Activated naive CD8-positive, alpha-beta T cell treated with anti-CD3 and anti-CD28 coated beads, Interleukin-2, amount 50 U/mL, for 16 hours (primary cell): ENCODE measurements at places on chromosomes 12 and 14.

GRCh38 chr14:39339003-39339402 is 93.2 kb downstream of the FBXO33 start:
- DNase-seq = no peak

GRCh38 chr12:19945559-19946435 is 422.5 kb upstream of the PDE3A start:
- DNase-seq = no peak

DNA sequence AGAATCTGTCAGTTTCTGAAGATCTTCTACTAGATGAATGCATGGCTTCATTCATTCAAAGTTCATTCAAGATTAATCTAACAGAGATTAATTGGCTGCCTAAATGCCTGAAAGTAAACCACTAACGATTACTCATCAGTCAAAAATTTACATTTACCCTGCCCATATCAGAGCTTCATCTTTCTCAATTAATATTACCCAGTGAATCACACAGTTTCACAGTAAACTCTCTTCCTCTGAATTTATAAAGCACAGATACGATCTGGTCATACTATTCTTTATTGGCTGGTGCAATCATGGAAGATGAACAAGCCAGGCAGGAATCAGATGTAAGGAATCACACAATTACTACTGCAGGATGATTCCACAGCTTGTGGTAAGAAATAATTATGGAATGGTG is 377.7 kb downstream of the SLC16A7 start:
- no peak for DNase-seq

DNA sequence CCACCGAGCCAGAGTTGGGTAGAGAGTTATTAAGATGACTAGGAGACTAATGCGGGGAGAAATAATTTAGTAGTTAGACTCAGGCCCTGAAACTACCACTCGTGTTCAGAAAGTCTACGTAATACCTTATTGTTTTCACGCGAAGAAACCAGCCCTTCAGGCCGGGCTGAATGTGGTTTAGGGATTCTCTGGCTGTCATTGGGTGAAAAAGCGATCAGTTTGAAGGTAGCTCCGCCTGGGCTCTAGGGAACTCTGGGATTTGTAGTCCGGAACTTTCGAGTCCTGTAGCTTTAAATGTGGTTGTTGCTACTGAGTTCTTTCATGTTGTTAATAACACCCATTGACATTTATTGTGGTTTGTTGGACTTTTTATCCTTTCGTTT is 549 bp upstream of the WDR89 start:
- DNase-seq = peak; percentile 46

GRCh38 chr12:57131896-57132744 is 3.8 kb downstream of the LRP1 start:
- DNase-seq = no peak

DNA sequence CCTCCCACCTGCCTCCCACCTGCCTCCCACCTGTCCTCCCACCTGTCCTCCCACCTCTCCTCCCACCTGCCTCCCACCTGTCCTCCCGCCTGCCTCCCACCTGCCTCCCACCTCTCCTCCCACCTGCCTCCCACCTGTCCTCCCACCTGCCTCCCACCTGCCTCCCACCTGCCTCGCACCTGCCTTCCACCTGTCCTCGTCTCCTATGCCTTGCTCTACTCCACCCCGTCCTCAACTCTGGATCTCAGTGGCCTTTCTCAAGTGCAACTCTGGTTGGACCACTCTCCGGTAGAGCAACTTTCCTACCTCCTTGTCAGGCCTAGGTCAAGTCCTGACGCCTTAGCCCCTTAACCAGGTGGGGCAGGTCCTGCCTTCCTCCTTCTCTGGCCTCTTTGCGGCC is 29.3 kb upstream of the PEX5 start:
- no peak for DNase-seq

- no peak for DNase-seq
Observed at GRCh38 chr12:124761871-124762270, 101.8 kb downstream of the SCARB1 start.

DNA sequence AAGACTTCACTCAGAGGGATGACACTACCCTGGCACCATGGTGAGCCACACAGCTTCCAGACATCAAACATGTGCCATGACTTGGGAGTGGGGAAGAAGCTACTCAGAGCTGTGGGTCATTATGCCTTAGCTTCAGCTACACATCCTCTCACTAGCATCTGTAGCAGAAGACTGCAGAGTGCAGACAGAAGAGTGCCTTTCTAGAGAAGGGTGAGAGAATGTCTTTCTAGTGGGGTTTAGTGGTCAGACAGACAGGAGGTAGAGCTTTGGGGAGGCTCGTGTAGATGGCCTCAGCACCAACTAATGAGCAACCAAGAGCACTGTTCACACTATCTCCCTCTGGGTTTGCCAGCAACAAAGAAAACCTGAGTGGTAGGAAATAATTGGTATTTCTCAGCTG is 4.9 kb upstream of the B4GALNT3 start:
- no peak for DNase-seq

DNA sequence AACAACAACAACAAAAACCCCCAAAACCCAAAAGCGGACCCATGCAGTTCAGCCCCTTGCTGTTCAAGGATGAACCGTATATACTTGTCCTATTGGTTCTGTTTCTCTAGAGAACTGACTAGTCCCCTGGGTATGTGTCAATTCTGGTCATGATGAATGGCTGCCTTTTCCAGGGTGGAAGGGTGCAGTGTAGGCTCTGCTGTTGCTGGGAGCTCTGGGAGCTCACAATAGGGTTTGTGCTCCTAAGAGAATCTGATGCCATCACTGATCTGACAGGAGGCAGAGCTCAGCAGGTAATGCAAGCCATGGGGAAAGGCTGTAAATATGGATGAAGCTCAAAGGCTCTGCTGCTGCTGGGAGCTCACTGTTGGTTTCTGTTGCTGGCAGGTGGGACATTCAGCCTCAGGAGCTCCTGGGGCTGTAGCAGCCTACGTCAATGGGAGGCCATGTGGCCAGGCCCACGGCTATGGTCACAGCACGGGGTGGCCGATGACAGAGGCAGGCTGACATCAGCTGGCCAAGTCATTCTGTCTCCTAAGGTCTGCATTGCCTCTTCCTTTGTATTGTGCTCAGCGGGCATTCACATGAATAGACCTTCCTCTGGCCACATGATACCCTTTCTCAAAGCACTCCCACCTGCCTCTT is 37.9 kb downstream of the DLK1 start:
- no peak for DNase-seq

GRCh38 chr14:58794993-58795762 is 157.4 kb downstream of the DACT1 start:
- no peak for DNase-seq

GRCh38 chr14:26597589-26598080 is at the start of gene NOVA1:
Gene NOVA1, minus strand, starts transcription at chr14:26598033. Its CDS starts 597 bp downstream, at chr14:26597436.
- no peak for DNase-seq

GRCh38 chr12:96500693-96501092 is 11.3 kb downstream of the CFAP54 start:
- no peak for DNase-seq

GRCh38 chr14:99686557-99687283 is 2.6 kb downstream of the CYP46A1 start:
- DNase-seq = no peak

DNA sequence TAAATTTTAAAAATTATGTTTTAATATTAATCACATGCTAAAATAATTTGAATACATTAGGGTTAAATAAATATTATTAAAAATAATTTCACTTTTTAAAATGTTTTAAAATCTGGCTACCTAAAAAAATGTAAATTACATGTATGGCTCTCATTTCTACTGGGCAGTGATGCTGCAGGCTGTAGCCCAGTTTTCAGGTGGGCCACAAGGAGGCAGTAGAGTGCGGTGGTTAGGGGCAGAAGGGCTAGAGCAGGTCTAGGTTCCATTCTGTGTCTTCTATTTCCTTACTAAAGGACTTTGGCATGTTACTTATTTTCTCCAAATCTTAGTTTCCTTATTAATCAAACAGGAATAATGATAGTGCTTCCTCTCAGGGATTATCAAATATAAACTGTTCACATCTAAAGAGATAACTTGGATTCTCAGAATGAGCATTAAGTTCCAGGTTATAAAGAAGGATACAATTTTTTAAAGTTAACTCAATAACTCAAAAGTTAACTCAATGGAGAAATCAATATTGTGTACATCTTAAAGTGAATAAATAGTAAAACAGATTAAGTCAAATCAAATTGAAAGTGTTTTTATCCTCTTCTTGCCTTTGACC is 54.9 kb upstream of the OVCH1 start:
- DNase-seq = no peak

DNA sequence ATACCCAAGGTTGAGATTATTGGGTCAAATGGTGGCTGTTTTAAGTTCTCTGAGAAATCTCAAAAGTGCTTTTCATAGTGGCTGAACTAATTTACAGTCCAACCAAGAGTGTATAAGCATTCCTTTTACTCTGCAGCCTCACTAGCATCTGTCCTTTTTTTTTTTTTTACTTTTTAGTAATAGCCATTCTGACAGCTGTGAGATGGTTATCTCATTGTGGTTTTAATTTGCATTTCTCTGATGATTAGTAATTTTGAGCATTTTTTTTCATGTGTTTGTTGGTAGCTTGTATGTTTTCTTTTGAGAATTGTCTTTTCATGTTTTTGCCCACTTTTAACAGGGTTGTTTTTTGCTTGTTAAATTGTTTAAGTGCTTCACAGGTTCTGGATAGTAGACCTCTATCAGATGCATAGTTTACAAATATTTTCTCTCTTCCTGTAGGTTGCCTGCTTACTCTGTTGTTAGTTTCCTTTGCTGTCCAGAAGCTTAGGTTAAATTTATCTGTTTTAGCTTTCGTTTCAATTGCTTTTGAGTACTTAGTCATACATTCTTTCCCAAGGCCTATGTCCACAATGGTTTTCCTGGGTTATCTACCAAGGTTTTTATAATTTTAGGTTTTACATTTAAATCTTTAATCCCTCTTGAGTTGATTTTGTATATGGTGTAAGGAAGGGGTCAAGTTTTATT is 881.3 kb upstream of the SEL1L start:
- no peak for DNase-seq

GRCh38 chr12:45010059-45010458 is 40.8 kb downstream of the DBX2 start:
- no peak for DNase-seq

DNA sequence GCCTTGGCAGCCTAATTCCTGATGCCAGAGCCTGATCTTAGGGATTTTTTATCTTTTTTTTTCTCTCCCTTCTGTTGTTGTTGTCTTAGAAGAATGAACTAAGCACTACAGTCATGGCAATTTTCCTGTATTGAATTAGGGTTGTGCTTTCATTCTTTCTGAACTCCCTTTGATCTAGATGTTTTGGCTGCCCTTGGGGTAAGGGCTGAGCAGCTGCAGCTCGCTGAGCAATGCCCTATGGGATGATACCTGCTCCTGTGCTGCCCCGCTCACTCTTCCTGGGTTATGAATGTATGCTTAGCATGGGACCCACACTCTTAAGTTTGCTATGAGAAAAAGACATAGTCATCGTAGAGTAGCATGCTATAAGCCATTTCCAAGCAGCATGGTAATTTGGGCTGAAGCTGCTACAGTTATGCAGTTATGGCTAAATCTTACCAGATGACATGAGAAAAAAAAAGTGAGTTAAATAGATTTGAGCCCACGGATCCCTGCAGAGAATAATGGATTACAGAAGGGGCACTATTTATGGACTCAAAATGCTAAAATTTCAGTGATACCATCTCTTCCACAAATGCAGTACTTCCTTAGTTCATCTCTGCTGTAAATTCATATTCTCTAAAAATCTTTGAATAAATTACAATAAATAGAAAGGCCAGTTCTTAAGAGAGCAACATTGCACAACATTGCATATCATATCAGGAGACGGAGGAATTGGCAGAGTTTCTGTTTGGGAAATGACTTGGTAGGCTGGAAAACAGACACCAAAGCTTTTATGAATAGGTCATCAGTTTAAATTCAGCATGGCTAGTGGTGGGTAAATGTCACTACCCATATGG is 79.2 kb upstream of the PTHLH start:
- DNase-seq = no peak

- no peak for DNase-seq
Observed at GRCh38 chr12:89621521-89621920, 87.1 kb downstream of the ATP2B1 start.

GRCh38 chr14:58712357-58712756 is 74.6 kb downstream of the DACT1 start:
- DNase-seq = no peak

GRCh38 chr14:94601884-94602391 is 10.3 kb upstream of the SERPINA3 start:
- DNase-seq = no peak

GRCh38 chr12:108589028-108589839 is 8.7 kb downstream of the TMEM119 start:
- no peak for DNase-seq

DNA sequence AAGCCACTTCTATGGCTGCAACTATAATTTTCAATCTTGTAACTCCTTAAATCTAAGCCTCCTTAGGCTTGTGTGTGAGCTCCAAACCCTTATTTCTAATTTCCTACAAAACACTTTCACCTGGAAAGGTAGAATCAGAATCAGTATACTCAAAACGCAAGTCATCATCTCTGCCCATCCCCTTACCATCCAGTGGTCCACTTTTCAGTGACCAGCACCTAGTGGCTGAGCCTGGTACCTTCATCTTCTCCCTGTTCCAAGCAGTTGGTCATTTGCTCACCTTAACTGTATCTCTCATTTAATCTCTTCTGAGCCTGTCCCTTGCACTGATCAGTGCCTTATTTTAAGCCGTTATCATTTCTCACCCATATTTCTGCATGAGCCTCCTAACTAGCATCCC is 107.9 kb downstream of the PPM1H start:
- no peak for DNase-seq

- DNase-seq = no peak
Observed at GRCh38 chr12:6432991-6433390, 11.8 kb upstream of the CD27 start.

DNA sequence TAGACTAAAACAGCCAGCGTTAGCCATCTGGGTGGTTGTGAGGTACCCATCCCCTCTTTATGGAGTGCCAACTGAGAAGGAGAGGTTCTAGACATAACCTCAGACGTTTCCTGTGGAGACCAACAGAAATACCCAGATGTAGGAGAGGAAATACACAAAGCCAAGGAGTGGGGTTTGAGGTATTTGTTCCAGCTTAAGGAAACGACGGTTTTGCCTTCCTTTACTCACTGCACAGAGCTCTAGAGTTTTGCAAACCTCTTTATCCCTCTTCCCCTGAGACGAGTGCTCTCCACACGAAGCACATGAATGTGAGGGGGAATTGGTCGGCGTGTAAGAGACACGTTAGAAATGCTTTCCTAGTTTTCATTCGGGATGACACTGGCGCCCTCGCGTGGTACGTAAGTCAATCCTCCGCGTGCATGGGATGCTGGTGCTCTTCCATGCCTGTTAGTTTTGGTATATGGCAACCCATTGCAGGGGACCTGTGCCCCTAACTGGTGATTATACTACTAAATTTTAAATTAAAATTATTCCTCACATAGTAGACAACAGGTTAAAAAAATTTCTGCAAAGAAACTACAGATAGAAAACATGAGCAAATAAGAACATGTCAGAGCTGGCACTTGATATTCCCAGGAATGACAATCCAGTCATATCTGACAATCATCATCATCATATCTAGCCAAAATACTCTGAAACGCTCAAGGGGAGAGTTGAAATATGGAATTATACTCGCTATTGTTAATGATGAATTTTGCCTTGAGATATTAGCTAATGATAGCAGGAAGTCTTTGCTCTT is 121.7 kb downstream of the PPM1H start:
- no peak for DNase-seq

- DNase-seq = no peak
Observed at GRCh38 chr14:50055461-50056228, 60.7 kb downstream of the VCPKMT start.

GRCh38 chr12:6980075-6980474 is 9.4 kb downstream of the EMG1 start:
- DNase-seq = no peak
